ENCODE measurements at places on chromosomes 16 and 17.

- DNase-seq: no peak
Observed at GRCh38 chr16:15946257-15947044, 3.0 kb upstream of the ABCC1 start.

DNA sequence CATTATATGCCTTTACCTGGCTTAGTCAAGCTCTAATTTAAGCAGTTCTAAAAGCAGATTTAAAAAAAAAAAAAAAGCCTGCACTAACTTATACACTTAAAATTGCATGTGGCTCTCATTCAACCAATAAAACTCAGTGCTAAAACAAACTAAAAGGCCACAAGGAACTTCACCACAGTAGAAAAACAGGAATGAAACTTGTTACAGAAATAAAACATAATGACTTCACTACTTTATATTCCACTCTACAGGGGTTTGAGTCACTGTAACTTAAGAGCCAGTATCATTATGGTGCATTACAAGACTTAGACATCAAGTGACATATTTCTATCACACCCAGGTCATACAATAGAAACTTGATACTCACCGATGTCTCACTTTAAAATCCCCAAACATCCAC lies 11.1 kb downstream of the CA10 start:
- no peak for DNase-seq

GRCh38 chr16:29849505-29849904 lies 13.5 kb downstream of the CDIPT start:
- no peak for DNase-seq

- DNase-seq: no peak
Observed at GRCh38 chr16:29653471-29653870, 9.6 kb upstream of the SPN start.

DNA sequence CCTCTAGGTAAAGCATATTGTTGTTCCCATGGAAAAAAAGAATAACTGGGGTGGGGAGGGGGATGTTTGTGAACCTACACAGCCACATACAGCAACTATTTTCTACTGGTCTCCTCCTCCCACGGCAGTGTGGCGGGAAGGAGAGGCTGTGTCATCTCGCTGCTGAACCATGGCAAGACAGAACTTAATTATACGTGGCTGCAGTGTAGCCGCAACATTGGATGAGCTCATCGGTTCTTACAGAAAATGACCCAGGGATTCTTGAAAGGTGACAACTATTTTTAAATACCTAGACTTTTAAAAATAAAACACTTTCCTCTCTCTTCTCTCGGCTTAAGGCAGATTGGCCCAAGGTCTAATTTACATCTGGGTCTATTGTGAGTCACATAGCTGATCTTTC lies 19.8 kb upstream of the TEKT3 start:
- DNase-seq: no peak

GRCh38 chr17:44039829-44040635 lies 25.3 kb upstream of the TMEM101 start:
- DNase-seq: no peak

DNA sequence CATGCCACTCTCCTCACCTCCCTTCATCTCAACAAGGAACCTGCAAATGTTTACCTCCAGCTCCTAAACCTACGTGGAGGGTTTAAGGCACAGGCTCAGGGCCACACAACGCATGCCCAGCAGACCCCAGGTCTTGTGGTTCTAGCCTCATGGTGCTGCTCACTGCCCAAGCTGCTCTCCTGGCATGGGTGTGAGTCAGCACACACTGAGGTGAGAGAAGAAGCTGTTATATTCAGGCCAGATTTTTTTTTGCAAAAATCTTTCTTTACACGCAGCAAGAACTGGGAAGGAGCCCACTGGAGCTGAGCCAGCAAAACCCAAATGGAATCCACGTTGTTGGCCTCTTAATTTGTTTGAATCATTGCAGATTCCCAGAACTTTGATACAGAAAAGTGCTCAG lies 5.5 kb upstream of the C16orf96 start:
- DNase-seq: no peak

GRCh38 chr16:48350736-48351135 lies 34.5 kb downstream of the SIAH1 start:
- DNase-seq: no peak

DNA sequence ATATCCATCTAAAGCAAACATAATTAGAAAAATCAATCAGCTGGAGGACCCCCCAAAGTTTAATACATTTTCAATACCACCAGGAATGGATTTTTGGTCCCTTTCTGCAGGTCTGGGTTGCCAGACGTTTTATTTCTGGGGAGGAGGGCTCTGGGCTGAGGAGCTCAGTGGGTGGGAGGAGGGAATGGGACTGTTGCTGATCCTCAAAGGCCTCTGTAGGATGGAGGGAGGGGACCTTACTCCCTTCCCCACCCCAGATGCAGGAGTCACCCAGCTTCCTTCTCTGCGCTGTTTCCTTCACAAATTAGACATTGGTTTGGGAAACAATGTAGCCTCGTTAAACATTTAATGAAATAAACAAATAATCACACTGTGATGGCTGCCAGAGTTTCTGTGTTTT lies 6.6 kb downstream of the RND2 start:
- no peak for DNase-seq

GRCh38 chr17:44867841-44868240 lies 20.2 kb downstream of the HIGD1B start:
- no peak for DNase-seq

DNA sequence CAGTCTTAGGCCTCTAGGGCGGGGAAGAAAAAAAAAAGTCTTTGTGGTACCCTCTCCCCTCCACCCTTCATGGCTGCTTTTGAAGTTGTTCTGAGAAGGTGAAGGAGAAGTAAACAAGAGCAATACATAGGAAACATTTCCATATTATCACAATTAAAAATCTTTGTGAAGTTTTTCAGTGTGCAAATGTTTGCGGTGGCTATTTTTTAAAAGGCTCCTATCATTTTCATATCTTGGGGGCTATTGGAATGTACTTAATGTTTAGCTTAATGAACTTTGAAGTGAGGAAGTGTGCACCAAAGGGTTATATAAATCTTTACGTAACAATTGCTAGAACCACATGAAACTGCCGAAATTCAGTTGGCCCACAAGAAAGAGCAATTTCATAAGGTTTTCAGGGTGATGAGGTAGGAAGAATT lies 7.6 kb downstream of the NOL11 start:
- no peak for DNase-seq

GRCh38 chr16:48194828-48195556 lies 39.2 kb upstream of the ABCC12 start:
- DNase-seq: no peak

GRCh38 chr16:1472974-1473373 lies 1.9 kb downstream of the CLCN7 start:
- DNase-seq: no peak

GRCh38 chr17:57395721-57396321 lies 139.5 kb downstream of the MSI2 start:
- DNase-seq: no peak

GRCh38 chr17:56392321-56392720 lies 201.2 kb upstream of the NOG start:
- no peak for DNase-seq

GRCh38 chr17:70987867-70988340 lies 818.6 kb downstream of the KCNJ2 start:
- DNase-seq: peak; percentile 4

- no peak for DNase-seq
Observed at GRCh38 chr17:2283302-2283701, 20.3 kb downstream of the SMG6 start.

- DNase-seq: no peak
Observed at GRCh38 chr16:89322321-89323119, 105.0 kb downstream of the ZNF778 start.

GRCh38 chr17:74987909-74988711 lies 678 bp downstream of the CDR2L start:
- no peak for DNase-seq

DNA sequence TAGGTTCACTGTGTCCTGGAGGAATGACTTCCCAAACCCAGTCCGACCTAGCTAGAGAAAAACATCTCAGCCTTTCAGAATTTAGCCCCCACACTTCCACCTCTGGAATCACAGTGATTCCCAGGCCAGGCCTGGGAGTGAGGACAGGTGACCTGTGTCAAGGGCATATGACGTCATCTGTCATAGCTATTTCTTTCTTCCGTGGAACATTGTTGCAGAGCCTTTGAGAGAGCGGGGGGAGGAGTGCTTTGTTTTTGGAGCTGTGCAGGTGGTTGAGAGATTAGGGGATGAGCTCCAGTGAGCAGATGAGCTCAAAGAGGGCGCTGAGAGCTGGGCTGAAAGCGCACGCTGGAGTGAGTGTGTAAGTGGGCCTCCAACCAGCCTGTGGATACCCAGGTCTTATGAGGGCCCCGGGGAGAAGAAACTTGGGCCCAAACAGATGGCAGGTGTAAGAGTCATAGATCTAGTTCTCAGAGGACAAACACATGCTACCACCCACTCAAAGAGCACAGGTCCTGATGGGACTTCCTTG lies 344.8 kb downstream of the SNX29 start:
- DNase-seq: no peak

DNA sequence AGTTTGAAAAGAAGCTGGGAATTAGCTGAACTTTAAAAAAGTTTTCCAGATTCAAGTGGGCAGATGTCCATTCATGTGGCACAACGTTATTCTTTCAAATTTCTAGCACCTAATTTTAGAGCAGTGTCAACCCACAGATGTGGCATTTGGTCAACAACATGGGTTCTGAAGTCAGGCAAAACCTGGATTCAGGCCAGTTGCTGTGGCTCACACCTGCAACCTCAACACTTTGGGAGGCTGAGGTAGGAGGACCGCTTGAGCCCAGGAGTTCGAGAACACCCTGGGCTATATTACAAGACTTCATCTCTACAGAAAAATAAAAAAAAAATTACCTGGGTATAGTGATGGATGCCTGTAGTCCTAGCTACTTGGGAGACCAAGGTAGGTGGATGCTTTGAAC lies 380.2 kb upstream of the SALL1 start:
- DNase-seq: no peak

GRCh38 chr17:63439687-63440086 lies 6.4 kb downstream of the CYB561 start:
- DNase-seq: no peak

DNA sequence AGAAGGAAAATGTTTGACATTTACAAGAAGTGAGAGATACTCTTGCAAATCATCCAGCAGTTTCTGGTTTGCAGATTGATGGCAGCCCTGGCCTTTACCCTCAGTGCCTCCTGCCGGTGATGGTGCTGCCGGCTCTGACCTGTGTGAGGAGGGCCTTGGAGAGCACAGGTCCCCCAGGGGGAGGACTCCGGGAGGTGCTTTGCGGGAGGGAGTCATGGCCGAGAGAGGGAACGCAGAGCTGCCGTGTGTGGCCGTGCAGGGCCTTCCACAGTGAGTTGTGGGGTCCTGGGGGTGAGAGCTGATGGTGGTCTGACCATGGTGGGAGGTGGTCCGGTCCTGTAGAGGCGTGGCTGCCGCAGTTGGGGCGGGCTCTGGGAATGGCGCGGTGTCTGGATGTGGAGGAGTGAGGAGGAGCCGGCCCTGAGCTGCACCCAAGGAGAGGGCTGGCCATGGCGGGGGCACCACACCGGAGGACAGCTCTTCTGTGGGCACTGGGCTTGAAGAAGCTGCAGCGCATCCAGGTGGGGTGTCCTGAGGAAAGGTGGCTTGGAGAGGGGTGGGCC lies 28.0 kb upstream of the ZNF750 start:
- DNase-seq: no peak

DNA sequence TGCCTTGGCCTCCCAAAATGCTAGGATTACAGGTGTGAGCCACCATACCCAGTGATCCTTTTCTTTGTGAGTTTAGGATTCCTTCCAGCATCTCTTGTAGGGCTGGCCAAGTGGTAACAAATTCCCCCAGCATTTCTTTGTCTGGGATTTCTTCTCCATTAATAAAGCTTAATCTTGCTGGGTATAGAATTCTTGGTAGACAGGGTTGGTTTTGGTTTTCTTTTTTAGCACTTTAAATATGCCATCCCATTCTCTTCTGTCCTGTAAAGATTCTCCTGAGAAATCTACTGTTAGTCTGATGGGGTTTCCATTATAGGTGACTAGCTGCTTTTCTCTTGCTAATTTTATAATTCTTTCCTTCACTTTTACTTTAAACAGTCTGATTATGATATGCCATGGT lies 173.0 kb upstream of the TOM1L1 start:
- DNase-seq: no peak

GRCh38 chr17:6651919-6652452 lies 424 bp downstream of the C17orf100 start:
- peak; percentile 47 for DNase-seq

- DNase-seq: no peak
Observed at GRCh38 chr17:40348136-40348504, 16.4 kb downstream of the GJD3 start.

GRCh38 chr17:77841742-77842527 lies 116.6 kb upstream of the TNRC6C start:
- no peak for DNase-seq

GRCh38 chr16:4376126-4376892 lies 4.7 kb downstream of the VASN start:
- no peak for DNase-seq

DNA sequence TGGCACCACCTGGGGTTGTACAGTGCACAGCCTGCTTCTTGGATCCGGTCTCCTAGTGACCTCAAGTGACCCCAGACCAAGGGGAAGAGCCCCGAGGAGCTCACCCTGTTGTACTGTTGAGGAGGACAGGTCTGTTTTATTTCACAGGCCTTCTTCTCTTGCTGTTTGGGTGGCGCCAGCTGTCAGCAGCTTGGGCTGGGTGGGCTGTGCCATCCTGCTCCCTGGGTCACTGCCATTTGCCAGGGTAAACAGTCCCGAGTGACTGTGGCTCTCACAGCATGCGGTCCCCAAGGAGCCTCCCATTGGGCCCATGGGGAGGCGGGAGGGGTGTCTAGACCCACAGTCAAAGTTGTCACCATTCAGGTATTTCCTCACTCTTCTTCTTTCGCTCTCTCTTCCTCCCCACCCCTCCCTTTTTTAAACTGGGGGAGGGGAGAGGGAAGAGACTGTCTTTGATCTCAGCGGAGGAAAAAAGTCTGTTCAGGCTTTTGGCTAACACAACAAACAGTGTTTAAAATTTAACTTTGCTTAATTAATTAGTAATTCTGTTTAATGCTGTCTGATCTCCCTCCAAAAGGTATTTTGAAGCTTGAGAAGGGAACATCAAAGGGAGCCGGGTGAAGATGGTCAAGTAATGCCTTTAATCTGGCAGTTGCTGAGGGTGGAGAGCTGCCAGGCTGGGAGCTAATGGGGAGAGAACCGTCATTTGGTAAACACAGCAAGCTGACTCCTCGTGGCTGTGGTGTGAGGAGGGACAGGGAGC lies 64.0 kb downstream of the SNX20 start:
- DNase-seq: no peak

- DNase-seq: no peak
Observed at GRCh38 chr17:27257031-27257357, 36.9 kb upstream of the WSB1 start.

GRCh38 chr17:76894842-76895241 lies 26.6 kb downstream of the MGAT5B start:
- no peak for DNase-seq
